Right cardiac atrium (tissue), 5 donors: ENCODE measurements at places on chromosomes 5 and 9. TPM values are rescaled to one million over a fixed set of nuclear protein-coding genes. Genes with fewer than 3 reads are reported as not detected.

The NR5A1 gene
- not detected for polyA plus RNA-seq

The EXOSC2 gene
- polyA plus RNA-seq = 11.0 TPM

DNA sequence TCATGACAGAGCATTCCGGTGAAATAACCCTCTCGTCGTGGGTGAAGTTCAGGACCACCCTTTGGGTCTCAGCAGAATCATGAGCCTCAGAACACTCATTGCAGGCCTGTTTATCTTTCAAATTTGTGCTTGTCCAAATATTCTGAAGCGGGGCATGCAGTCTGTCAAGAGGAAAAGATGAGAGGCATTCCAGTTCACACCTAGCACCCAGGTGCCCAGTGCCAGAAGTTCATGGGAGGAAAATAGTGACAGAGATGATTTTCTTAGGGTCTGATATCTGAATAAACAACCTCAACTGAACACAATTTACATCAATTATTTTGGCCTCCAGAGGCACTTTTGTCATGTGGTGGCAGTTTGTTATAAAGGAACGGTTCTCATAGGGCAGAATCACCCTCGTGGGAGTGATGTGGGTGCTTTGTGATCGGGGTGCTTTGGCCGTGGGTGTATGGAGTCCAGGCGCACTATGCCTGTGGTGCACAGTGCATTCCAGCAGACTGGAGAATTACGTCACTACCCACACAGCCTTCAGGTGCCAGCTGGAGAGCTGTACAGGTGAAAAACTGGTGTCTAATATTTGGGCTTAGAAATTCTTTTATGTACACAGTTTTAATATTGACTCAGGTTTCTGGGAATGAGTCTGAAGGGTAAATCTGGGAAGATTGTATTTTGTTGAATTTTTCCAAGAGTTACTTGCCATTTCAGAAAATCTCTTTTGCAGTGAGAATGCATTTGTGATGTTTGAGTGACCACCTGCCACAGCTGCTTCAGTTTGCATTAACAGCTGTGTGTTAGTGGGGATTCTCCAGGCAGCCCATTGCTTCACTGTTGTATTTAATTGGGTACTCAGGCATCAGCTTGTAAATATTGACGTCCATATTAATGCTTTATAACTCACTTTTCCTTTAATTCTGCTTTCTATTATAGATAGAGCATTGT, 289.3 kb downstream of the FANCC start:
- no peak for DNase-seq

GRCh38 chr5:45694255-45694814, 1.8 kb downstream of the HCN1 start:
- DNase-seq = no peak

- peak; percentile 18 for DNase-seq
These were observed 213.5 kb downstream of the GLIS3 start for GRCh38 chr9:4086119-4087090.

DNA sequence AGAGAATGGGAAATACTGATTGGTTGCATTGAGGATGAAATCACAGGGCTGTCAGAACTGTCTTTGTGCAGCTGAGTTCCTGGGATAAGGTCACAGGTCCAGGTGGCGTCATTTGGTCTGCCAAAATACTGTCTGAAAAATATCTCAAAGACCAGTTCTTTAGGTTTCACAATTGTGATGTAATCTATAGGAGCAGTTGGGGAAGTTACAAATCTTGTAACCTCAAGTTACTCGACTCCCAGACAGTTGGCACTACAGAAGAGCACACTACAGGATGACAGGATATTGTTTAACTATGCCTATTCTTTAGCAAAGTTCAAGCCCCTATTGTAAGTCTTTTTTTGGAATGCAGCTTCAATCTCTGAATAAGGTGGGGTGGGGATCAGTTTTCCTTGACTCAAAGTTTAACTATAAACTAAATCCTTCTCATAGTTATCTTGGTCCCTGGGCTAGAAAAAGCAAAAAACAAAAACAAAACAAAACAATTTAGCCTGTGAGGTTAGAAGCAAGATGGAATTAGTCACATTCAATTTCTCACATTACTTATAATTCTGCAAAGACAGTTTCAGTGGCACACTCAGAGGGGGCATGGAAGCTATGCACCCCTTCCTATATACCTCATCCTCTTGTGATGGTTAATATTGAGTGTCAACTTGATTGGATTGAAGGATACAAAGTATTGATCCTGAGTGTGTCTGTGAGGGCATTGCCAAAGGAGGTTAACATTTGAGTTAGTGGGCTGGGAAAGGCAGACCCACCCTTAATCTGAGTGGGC, 276.0 kb downstream of the AUH start:
- no peak for DNase-seq

- DNase-seq = no peak
These were observed 33.3 kb upstream of the FAM170A start for GRCh38 chr5:119596046-119596445.

- DNase-seq = no peak
These were observed 59.7 kb downstream of the MFAP3 start for GRCh38 chr5:154098465-154098864.

DNA sequence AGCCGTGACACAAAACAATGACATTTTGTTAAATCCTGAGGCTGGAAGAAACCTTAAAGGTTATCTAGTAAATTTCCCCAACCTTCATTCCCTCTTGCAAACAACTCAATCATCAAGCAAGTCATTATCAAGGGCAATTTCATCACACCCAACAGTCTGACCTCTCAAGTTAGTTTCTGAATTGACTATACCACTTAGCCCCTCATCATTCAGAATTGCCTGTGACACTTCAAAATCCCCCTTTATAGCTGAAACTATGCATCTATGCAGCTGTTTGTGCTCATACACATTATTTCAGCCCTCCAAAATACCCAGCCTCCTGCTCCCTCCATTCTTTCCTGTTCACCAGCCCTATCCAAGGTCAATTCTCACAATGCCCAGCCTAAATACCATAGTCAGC, 24.6 kb downstream of the LPAR1 start:
- DNase-seq = no peak
